ENCODE measurements at places on chromosomes 2 and 18.

GRCh38 chr2:114076961-114077360 is 187.1 kb downstream of the ACTR3 start:
- no peak for DNase-seq

GRCh38 chr2:67877301-67877700 is 185.5 kb downstream of the C1D start:
- no peak for DNase-seq

- DNase-seq = no peak
Observed at GRCh38 chr18:12479536-12479935, 71.8 kb downstream of the PRELID3A start.

DNA sequence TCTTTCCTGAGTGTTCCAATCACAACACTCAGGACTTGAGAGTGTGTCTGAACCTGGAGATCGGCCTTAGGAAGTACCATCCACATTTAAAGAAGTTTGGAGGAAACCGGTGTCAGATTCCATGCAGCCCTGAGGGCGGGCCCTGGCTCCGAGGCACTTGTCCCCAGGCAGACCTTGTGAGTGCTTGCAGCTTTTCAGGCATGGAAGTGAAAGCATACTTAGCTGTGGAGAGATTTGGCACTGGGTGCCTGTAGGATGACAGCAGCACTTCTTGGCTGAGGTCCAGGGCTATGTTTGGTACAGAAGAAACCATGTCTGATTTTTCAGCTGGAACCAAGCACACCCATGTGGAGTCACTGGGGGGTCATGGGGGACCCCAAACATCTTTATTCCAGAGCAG is 230.8 kb downstream of the SEPTIN10 start:
- peak; percentile 60 for DNase-seq

DNA sequence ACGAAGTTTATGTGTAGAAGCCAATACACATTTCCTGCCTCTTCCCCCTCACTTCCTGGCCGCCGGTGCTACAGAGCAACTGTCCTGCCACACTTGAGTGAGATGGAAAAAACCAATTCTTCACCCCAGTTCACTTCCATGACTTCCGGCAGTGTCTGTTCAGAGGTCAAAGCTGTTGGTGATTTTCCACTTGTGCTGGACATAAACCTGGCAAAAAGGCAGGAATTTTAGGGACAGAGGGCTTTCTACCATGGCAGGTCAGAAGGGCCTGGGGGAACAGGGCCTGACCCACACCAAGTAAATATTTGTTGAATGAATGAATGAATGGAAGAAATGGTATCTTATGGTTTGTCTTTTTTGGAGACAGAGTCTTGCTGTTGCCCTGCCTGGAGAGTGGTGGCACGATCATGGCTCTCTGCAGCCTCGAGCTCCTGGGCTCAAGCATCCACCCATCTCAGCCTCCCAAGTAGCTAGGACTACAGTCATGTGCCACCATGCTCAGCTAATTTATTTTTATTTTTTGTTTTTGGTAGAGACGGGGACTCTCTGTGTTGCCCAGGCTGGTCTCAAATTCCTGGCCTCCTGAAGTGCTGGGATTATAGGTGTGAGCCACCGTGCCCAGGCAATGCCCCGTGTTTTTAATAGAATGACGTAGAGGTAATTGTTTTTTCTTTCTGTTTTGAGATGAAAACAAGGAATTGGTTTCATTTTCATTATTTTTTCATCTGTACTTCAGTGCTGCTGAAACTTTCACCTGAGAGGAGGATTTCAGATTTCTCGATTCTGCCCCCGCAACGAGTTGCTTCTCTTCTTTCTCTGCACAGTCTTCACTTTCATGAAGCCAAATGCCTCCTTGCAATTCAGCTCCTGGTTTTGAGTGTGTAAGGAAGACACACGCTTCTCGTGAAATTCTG is 48.0 kb upstream of the LPIN2 start:
- DNase-seq = no peak

GRCh38 chr2:168416555-168416954 is 39.5 kb upstream of the CERS6 start:
- no peak for DNase-seq

DNA sequence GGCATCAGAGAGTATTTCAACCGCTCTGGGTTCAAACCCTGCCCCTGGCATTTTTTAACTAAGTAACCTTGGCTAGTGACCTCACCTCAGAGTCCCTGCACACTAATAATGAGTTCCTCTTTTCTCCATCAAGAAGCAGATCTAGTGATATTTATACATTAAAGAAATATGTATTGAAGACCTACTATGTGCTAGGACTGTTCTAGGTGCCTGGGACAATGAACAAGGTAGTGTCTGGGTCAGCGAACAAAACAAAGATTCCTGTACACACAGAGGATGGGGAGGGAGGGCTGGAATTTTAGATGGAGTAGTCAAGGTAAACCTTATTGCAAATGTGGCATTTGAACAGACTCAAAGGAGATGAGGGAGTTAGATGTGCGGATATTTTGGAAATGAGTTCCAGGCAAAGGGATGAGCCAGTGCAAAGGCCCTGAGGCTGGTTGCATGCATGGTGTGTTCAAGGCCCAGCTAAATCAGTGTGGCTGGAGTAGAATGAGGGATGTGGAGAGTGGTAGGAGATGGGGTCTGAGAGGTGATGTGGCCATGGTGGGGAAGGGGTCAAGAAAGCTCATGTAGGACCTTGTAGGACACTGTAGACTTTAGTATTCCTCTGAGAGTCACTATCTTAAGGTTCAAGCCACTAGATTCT is 57.6 kb upstream of the FZD7 start:
- DNase-seq = no peak

DNA sequence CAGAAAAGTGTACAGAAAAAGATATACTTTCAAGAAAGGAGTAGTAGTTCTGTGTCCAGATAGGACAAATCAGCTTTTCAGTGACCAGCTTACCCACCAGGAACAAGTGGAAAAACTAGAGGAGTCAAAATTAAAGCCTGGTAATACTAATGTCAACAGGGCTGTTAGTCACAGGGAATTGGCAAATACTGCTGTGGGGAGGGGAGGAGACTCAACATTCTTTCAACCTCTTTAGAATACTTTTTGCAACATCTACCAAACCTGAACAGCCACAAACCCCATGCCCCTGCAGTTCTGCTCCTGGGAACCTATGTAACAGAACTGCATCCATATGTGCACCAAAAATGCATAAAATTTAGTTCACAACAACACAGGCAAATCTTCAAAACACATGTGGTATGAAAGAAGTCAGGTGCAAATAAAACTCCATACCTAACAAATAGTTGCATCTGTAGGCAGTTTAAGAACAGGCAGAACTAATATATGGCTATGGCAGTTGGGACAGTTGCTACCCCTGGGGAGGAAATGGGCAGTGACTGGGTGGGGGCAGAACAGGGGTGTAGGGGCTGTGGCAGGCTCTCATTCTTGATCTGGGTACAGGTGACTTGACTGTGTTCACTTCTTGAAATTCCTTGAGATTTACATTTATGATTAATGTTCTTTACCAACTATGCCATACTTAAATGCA is 9.7 kb downstream of the CMPK2 start:
- no peak for DNase-seq

- no peak for DNase-seq
Observed at GRCh38 chr18:34772887-34773286, 62.8 kb downstream of the DTNA start.

DNA sequence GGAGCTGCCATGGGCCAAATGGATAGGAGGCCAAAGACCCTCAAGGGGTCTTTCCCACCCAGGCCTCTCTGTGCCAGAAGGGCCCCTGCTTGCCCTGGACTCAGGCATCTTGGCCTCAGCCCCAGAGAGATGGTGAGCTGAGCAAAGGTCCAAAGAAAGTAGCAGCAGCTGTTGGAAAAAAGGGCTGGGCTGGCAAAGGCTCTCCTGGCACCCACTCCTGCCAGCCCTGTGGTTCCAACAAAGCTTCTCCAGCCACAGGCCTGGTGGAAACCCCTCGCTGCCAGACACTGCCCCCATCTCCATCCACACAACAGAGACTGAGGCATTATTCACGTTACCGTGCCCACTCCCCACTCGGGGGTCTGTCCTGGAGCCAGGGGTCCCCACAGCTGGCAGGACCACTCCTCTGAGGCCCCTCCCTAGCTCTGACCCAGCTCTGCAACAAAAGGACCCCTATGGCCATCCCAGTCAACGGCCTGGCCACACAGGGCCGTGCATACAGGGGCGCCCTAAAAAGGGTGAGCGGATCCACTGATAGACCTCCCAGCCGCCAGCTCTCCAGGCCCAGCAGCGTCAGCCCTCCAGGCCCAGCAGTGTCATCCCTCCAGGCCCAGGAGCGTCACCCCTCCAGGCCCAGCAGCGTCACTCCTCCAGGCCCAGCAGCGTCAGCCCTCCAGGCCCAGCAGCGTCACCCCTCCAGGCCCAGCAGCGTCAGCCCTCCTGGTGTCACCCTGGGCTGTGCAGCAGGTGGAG is 10.1 kb downstream of the BIN1 start:
- DNase-seq = no peak
